Activated CD4-positive, alpha-beta T cell treated with anti-CD3 and anti-CD28 coated beads, Interleukin-2, amount 10 ng/mL, durations not matched to agents 7 days and 5 days (primary cell): ENCODE measurements at places on chromosomes 2 and 18. TPM values are rescaled to one million over a fixed set of nuclear protein-coding genes. Genes with fewer than 3 reads are reported as not detected.

DNA sequence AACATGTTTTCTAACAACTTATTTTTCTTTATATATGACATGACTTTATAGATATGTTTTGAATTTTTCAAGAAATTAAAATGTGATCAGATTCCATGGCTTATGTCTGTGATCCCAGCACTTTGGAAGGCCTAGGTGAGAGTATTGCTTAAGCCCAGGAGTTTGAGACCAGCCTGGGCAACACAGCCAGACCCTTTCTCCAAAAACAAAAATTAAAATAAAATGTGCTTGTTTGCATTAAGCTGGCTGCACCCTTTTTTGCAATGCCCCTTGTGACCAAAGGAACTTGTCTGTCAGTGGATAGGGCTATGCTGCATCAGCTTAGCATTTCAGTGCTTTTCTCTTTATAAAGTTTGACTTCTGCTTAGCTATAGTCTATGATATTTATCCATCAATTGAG is 2.3 kb upstream of the INO80D start:
- no peak overlapping the region for H3K4me3 ChIP-seq
- H3K36me3 ChIP-seq = peaks cover 7% of the 10 kb centered on the region
- no peak for DNase-seq

DNA sequence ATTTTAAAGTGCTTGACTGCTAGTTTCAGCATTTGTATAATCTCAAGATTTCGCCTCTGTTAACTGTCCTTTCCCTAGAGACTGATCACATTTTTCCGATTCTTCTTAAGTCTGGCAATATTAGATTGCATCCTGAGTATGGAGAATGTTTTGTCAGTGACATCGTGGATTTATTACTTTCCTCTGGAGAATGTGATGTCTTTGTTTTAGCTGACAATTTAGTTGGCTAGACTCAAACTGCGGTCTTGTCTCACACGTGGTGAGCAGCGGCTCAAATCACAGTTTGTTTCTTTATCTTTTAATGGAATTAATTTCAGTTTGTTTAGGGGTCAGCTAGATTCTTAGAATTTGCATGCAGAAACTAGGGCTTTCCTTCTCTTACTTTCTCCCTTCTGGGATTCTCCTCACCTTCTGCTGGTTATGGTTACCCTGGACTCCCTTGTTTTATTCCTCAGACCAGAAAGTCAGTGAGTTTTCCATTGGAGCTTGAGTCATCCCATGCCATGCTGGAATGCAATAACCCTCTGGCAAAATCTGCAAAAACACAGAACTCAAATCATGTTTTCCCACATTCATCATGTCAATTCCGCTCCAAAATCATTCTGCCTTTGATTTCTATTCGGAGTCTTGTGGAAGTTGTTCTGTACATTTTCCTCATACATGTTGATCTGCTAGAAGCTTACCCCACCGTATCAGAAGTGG is 327.2 kb upstream of the TRIB2 start:
- DNase-seq = no peak
- H3K4me3 ChIP-seq = no peak overlapping the region
- no peaks in the 10 kb centered on the region for H3K36me3 ChIP-seq

- no peak for DNase-seq
- no peaks in the 10 kb centered on the region for H3K36me3 ChIP-seq
Observed at GRCh38 chr2:223051693-223052289, at the start of gene KCNE4. TSS of gene KCNE4 (plus strand) at chr2:223052190. CDS start at chr2:223052831, 641 bp downstream.

DNA sequence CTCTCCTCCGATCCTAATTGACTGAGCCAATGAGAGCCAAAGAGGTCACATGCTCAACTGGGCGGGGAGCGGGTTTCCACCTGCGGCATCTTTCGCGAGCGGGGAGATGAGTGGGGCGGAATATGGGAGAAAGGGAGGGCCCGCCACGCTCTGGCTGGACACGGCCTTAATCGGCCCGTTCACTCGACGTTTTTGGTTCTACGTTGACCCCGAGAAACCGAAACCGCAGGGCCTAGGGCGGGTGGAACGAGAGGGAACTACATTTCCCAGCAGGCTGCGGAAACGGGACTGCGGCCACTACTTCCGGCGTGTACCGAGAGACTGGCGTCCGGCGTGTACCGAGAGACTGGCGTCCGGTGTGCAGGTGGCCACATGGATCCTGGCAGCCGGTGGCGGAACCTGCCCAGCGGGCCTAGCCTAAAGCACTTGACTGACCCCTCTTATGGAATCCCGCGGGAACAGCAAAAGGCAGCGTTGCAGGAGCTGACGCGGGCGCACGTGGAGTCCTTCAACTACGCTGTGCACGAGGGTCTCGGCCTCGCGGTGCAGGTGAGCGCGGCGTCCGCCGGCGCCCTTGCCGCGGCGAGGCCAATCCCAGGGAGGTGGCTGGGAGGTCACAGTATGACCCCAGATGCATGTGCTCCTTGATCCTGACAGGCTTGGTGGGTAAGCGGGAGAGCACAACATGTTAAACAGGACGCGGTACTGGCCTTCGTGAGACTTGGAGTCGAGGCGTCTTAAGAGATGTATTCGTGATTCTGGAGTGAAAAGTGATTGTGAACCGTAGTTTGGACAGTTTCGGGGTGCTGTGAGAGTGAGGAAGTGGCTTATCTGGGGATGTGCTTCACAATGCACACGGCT is at the start of gene POLR1B:
Gene POLR1B (plus strand): TSS at position 343 of the 861 bp plus-strand sequence. CDS start 30 bp downstream, at position 373.
- peak; percentile 83 for DNase-seq
- no peak within 1 kb of the TSS for H3K27ac ChIP-seq
- H3K4me3 ChIP-seq = no peak within 1 kb of the TSS
- peaks cover 7% of the 10 kb centered on the region for H3K36me3 ChIP-seq

- H3K4me1 ChIP-seq = peaks cover 19% of the 10 kb centered on the region
- no peaks in the 10 kb centered on the region for H3K36me3 ChIP-seq
- no peak for DNase-seq
- H3K4me3 ChIP-seq = no peak overlapping the region
- peaks cover 22% of the 10 kb centered on the region for H3K27me3 ChIP-seq
Observed at GRCh38 chr2:219687272-219687671, 59.8 kb downstream of the SLC4A3 start.

- peaks cover 22% of the 10 kb centered on the region for H3K27me3 ChIP-seq
- no peak overlapping the region for H3K27ac ChIP-seq
- no peaks in the 10 kb centered on the region for H3K36me3 ChIP-seq
- H3K4me3 ChIP-seq = no peak overlapping the region
- H3K4me1 ChIP-seq = peaks cover 11% of the 10 kb centered on the region
Observed at GRCh38 chr18:80179857-80180558, 67.3 kb downstream of the PARD6G start.

DNA sequence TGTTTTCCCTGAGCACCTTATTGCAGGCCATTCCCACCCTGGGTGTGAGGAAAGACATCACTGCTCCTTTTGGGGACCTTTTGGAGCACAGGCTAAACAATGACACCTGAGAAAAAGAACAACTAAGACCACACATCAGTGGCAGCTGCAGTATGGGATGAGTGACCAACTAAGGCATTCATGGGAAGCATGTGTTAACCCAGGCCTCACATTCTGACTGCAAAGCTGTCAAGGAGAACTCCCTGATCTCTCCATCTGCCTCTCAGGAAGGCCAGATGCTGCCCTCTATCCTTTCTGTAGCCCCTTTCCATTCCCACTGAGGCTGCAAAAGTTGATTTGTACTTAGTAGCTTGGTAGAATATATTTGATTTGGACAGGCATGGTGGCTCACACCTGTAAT is 277.7 kb upstream of the FBXO11 start:
- no peaks in the 10 kb centered on the region for H3K27me3 ChIP-seq
- no peak for DNase-seq
- H3K4me1 ChIP-seq = no peaks in the 10 kb centered on the region
- no peak overlapping the region for H3K27ac ChIP-seq

DNA sequence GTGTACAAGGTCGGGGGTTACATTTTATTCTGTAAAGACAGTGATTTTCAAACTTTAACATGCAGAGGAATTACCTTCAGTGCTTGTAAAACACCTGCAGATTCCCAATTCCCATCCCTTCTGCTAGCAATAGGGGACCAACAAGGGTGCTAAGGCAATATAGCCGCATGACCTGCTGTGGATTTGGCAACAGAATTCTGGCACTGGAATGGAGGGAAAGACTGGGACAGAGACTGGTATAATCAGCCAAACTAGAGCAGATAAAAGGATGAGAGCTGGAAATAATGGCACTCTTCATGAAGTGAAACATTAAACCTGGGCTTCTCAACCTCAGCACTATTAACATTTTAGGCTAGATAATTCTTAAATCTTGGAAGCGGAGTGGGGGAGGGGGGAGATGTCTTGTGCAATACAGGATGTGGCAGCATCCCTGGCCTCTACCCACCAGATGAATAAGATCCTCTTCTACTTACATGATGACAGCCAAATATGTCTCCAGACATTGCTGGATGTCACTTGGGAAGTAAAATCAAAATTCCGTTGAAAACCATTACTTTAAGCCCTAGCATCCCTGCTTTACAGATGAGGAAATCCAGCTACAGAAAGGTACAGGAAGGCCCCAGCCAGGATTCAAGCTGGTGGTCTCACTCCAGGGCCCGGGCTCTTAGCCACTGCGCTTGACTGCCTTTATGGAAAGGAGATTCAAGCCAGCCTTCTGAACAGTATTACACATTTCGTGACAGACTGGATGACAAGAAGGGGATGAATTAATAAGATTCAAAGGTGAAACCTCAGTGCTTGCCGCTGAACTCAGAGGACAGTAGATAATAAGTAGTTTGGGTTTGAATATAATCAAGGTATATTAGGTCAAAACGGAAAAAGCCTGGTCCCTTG is 1.7 kb downstream of the EVA1A start:
- peaks cover 46% of the 10 kb centered on the region for H3K27me3 ChIP-seq
- no peaks in the 10 kb centered on the region for H3K36me3 ChIP-seq
- no peak overlapping the region for H3K27ac ChIP-seq
- DNase-seq = no peak
- peaks cover 22% of the 10 kb centered on the region for H3K4me1 ChIP-seq

DNA sequence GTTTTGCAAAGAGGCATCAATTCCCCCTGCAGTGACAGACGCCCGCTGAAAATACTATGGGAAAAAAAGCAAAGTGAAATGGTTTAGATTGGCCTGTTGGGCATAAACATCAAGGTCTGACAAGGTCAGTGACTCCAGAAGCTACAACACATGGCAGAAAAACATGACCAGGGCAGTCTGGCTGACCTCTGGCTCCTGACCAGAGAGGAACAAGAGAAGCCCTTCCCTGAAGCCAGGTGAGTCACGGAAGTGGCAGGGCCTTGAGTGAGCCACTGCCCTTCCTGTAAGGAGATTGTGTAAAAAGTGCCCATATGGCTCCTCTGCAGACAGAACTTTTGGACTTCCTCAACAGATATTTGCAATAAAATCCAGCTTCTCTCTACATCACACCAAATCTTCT is 72.0 kb downstream of the DNER start:
- H3K36me3 ChIP-seq = no peaks in the 10 kb centered on the region
- no peak overlapping the region for H3K27ac ChIP-seq
- H3K27me3 ChIP-seq = peaks cover 6% of the 10 kb centered on the region
- H3K4me3 ChIP-seq = no peak overlapping the region

- no peak for DNase-seq
- no peak overlapping the region for H3K4me3 ChIP-seq
- H3K27me3 ChIP-seq = peaks cover 31% of the 10 kb centered on the region
- H3K27ac ChIP-seq = no peak overlapping the region
- no peaks in the 10 kb centered on the region for H3K36me3 ChIP-seq
Observed at GRCh38 chr2:168948621-168949212, 47.6 kb downstream of the G6PC2 start.

DNA sequence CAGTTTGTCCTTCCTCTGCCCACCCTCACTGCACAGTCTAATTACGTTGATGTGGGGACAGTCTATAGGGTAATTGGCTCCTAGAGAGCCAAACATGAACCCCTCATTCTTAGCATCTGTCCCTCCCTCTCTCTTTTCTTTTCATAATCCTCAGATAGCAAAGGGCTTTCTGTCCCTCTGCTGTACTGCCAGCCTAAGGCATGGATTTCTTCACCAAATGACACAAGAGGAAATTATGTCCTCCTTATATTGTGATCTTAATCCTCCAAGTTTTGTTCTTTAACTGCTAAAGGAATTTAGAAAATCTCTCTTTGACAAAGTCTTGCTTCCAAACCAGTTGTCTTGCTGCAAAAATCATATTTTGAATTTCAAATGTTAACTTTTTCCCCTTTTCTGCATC is 18.5 kb downstream of the ANTXR1 start:
- H3K27me3 ChIP-seq = peaks cover 55% of the 10 kb centered on the region

GRCh38 chr2:121153516-121153915 is 131.5 kb downstream of the TFCP2L1 start:
- H3K4me3 ChIP-seq = no peak overlapping the region
- H3K36me3 ChIP-seq = no peaks in the 10 kb centered on the region
- DNase-seq = no peak
- no peaks in the 10 kb centered on the region for H3K27me3 ChIP-seq

DNA sequence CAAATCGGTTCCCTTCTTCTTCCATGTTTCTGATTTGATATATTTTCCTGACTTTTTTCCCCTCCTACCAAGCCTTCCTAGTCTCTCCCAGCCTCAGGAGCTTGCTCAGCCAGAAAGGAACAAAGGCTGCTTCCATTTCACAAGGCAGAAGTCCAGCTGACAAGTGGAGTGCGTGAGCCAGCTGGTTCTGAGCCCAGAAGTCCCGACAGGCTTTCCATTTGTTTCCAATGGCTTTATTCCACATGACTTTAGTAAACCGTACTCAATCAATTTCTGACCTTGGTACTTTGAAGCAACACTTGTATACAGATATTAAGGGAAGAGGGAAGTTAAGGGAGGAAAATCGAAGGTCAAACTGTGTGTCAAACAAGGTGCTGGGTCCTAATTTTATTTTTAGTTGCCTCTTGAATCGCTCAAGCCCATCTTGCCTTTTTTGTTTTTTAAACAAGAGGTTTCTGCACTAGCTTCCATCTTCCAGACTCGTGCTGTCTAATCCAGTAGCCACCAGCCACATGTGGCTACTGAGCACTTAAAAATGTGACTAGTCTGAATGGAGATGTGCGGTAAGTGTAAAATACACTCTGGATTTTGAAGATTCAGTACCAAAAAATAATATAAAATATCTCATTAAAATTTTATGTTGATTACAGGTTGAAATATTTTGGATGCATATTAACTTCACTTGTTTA is 36.2 kb downstream of the WIPF1 start:
- H3K27me3 ChIP-seq = no peaks in the 10 kb centered on the region
- DNase-seq = no peak
- H3K36me3 ChIP-seq = peaks cover 68% of the 10 kb centered on the region

DNA sequence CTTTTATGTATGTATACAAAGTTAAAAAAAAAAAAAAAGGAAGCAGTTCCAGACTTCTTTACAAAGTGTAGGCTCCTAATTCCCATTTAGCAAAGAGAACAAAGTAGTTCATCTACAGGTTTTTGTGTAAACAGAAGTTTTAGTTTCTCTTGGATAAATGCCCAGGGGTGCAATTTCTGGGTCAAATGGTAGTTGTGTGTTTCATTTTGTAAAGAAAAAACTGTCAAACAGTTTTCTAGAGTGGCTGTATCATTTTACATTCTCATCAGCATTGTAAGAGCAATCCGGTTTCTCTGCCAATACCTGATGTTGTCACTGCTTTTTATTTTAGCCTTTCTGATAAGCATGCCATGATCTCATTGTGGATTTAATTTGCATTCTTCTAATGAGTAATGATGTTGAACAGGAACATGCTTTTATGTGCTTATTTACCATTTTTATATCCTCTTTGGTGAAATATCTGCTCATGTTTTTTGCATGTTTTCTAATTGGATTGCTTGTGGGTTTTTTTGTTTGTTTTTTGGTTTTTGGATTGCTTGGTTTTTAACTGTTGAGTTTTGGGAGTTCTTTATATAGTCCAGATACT is 16.6 kb upstream of the PSME4 start:
- no peak overlapping the region for H3K27ac ChIP-seq
- no peak overlapping the region for H3K4me3 ChIP-seq
- peaks cover 9% of the 10 kb centered on the region for H3K4me1 ChIP-seq
- H3K27me3 ChIP-seq = no peaks in the 10 kb centered on the region

ADD2 gene
- total RNA-seq = 19.5 TPM

GREB1 gene
- total RNA-seq = 0.29 TPM

KCNG3 gene
- 0.12 TPM for total RNA-seq

DPP10 gene
- total RNA-seq = not detected

TDRD15 gene
- not detected for total RNA-seq

FRZB gene
- total RNA-seq = not detected

SKOR2 gene
- not detected for total RNA-seq
